ENCODE measurements at places on chromosomes 12 and 14.

GRCh38 chr12:76422154-76422542 is 73.9 kb upstream of the BBS10 start:
- no peak for DNase-seq

DNA sequence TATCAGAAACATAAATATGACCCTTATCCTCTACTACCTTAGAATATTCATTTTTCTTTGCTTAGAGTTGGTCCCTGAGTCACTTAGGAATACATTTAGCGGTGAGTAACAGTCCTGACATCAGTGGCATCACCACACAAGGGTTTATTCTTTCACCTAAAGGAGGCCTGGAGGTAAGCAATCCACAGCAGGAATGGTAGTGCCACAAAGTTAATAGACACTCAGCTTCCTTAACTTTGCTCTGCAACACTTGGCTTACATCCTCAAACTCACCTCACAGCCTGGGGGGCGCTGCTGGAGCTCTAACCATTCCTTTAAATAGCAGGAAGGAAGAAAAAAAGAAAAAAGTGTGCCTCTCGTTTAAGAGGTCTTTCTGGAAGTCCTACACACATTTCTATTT is 29.1 kb downstream of the BBOF1 start:
- no peak for DNase-seq

- DNase-seq, result no peak
Measured at GRCh38 chr14:69610020-69610873, 1.1 kb upstream of the SUSD6 start.

DNA sequence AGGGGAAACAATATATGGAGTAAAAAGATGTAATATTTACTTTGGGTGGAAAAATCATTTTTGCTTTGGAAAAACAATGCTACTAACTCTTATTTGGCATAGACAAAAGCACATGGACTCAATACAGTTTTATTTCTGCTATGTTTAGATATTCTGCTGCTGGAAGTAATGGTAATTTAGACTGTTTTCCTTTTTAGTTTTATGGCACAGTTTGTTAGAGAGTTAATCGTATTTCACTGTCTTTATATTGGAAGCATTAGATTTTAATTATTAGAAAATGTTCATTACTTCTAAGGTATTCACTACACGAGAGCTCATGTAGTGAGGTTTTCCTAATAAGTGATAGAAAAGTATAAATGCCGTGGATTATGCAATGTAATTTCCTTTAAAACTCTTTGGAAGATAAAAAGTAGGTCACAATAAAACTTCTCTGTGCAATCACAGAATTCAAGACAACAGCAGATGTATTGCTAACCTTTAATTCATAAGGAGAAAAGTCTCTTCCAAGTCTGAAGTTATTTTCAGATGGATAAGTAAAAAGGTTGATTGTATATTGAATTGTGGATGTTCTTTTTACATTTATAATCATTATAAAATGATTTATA is 851.8 kb downstream of the TMTC2 start:
- DNase-seq, result no peak

DNA sequence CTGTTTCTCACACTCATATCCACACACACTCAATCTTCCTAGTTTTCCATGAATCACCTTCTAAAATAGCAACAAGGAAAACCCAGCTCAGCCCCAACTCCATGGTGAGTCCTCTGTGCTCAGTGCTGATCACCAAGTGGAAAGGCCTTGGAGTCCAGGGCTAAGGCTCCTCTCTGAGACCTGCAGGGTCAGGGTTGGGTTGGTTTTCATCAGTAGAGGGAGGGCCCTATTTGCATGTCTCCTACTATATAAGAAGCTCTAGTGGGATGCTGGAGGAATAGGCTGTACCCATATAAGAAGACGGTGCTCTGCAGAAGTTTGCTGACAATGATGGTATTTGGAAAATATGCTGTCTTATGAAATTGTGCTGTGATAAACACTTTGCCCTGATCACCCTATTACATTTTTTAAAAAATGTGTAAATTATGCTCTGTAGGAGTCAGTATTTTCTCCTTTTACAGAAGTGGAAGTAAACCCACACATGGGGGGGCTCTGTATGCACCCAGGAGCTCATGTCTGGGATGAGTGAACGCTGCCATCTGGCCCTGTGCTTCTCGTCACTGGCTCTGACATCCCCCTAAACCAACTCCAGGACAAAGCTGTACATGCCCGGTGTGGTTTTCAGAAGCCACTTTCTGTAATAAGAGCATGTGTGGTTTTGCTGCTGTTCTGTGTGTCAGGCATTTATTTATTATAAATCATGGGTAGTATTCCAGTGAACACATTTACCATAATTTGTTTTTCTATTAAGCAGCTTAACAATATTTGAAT is 536.3 kb downstream of the TMEM121 start:
- no peak for DNase-seq

DNA sequence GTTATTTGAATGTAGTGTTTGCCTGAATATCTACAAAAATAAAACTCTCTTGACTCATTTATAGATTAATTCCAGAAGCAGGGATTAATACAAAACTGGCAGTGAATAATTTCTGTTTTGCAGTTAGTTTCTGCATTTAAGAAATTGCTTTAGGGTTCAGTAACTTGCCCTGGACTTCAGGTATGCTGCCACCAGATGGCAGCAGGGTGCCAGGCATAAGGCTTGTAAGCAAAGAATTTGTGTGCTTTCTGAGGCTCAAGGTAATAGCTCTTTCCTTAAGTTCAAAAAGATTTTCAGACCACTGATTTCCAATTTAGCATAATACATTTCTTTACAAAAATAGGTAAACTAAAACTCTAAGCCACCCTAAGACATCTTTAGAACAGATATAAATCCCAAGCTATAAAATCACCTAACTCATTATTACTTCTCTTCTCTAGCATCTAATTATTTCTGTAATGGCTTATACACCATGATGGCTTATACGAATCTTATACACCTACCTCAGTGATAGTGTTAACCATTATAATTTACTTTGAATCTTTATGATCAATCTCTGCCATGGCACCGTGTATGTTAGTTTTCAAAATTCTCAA is 398.3 kb downstream of the APAF1 start:
- DNase-seq, result no peak

DNA sequence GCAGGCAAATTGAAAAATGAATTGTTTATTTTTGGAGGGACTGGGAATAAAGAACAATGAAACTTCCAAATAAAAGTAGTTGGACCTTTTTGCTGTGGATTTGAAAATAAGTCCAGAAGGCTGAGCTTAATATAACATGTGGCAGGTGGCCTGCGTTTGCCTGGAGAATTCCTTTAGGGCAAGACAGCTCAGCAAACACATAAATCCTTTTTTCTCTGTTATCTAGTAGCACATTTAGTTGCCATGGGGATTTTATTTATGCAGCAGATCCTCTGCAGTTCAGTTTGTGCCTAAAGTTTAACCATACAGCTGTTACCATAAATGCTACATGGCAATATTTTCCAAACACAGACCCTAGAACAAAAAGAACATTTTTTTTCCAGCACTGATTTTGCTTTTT is 180.0 kb downstream of the NPAS3 start:
- DNase-seq, result no peak

DNA sequence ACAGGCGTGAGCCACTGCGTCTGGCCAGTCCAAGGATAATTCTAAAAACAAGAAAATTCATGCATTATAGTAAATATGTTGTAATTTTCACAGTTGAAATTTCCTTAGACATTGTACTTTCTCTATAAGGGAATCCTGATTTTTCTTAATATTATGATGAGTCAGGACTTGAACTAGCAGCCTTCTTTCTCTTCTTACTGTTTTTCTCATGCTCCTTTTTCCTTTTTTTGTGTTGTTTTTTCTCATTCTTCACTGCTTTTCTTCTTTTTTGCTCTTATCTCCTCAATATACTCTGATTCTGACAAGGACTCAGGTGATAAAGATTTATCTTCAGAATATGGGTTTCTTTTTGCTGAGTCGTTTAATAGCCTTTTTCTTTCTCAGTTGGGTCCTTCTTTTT is 117.7 kb downstream of the LMNTD1 start:
- DNase-seq, result no peak

- no peak for DNase-seq
Measured at GRCh38 chr12:57816001-57816854, 2.3 kb downstream of the AVIL start.

DNA sequence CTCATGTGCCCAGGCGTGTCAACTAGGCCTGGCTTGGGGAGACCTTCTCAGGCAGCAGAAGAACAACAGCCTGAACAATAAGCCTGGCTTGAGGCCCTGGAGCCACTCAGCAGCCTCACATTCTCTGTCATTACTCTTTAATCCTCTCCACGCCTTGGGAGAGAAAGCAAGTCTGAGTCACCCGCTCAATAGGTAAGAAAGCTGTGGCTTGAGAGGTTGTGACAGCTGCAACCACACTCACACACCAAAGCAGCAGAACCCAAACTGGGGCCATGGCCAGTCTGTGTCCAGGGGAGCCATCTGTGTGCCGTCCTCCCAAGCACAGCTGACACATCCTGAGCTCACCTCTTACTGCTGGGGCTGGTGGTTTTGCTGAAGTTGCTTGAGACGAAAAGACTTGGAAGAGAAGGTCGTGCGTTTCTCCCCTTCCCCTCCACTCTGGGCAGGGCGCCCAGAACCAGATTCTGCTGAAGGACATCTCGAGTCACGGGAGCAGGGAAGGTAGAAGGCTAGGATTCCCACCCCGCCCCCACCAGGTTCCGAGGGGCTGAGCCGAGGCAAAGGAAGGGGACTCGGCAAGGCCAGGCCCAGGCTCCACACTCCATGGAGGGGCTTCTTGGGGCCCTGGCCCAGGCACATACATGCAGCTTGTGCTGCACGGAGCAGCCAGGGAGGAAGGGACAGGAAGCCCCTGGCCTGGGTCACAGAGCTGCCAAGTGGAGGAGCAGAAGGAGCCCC is 5.5 kb downstream of the TMEM63C start:
- DNase-seq, result no peak

GRCh38 chr14:29900609-29901350 is 26.9 kb downstream of the PRKD1 start:
- no peak for DNase-seq

- no peak for DNase-seq
Measured at GRCh38 chr12:93315907-93316622, 61.7 kb upstream of the NUDT4 start.

DNA sequence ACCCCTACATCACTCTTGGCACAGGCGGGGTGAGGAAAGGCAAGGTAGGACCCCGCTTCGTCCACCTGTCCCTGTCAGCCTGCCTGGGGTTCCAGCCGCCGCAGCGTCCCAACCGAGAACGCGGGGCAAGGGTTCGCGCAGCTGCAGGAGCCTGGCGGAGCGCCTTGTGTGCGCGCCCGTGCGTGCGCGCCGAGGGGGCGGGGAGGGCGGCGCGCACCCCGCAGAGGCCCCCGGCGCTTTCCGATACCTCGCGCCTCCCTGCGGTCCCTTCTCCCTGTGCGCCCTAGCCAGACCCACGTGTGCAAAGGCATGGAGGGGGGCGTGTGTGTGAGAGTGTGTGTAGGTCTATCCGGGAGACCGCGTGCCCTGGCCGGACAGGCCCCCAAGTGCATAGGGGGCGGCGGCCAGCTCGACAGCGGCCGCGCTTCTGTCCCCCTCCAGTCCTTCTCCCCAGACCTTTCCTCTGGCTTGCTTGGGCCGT is 122.4 kb downstream of the TSPAN9 start:
- DNase-seq, result no peak

- no peak for DNase-seq
Measured at GRCh38 chr14:75221797-75222196, 45.4 kb upstream of the TMED10 start.

DNA sequence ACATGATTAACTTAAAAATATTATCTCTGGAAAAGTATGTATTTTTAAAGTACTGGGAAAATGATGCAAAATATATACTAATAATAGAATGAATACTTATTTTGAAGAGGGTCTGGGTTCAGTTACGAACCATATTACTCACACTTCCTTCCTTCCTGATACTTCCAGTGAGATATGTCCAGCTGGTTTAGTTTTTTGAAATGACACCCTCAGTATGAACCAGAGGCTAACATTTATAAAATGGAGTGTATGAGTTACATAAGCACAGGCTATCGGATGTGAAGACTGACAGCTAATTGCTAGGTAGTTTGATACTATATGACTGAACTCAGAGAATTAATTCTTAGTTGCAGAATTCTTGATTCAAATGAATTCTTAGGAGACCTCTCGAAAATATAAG is 122.9 kb downstream of the OTOGL start:
- DNase-seq, result no peak

- no peak for DNase-seq
Measured at GRCh38 chr12:1820191-1820895, at the start of gene LRTM2. Gene LRTM2, plus strand, starts transcription at chr12:1820565. Its CDS starts 7,584 bp downstream, at chr12:1828149.

DNA sequence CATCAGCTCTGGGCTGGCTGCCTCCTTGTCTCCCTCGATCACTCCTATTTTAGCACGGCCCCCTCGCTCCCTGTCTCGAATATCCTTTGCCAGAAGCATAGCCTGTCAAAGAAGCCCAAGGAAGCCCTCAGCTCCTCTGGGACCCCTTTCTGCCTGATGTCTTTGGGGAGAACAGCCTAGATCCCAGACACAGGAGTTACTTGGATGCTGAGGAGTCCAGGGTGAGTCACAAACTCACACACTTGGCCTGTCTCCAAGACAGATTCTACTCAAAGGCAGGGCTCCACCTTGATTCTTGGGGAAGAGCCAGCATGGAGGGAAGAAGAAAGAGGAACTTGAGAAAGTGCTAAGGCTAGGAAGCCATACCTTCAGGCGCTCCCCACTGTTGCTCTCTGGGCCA is 8.1 kb downstream of the AVIL start:
- no peak for DNase-seq

- no peak for DNase-seq
Measured at GRCh38 chr12:85468356-85469157, 188.5 kb downstream of the ALX1 start.

GRCh38 chr14:31950331-31950730 is 126.8 kb upstream of the ARHGAP5 start:
- DNase-seq, result no peak

DNA sequence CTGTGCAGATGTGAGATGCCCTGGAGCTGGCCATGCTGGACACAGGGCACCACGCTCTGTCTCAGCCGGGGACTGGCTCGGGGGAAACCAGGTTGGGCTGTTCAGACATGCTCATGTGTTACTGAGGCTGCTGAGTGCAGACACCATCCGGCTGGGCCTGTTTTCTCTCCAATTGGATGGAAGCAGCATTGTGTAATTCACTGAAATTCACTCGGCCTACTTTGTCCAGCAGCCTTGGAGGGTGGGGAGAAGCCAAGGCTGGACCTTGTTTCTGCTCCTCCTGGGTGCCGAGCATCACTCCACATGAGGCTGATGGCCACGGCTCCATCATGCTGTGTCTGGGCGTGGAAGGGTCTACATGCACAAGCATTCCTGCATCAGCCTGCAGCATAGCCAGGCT is 130.7 kb downstream of the SMOC1 start:
- DNase-seq, result no peak
